ENCODE measurements at places on chromosomes 7 and 10. TPM values are rescaled to one million over a fixed set of nuclear protein-coding genes. Genes with fewer than 3 reads are reported as not detected.

The IFIT1B gene
- total RNA-seq = not detected

The SPDYE16 gene
- not detected for total RNA-seq

The WEE2 gene
- total RNA-seq = not detected

The UFSP1 gene
- total RNA-seq = 4.0 TPM

The GRM8 gene
- not detected for total RNA-seq

The VSTM4 gene
- 0.38 TPM for total RNA-seq

The CEP55 gene
- total RNA-seq = 73.3 TPM

The CHN2 gene
- total RNA-seq = 0.53 TPM

The SLC4A2 gene
- total RNA-seq = 286 TPM

The TMEM130 gene
- 0.42 TPM for total RNA-seq

The CUL1 gene
- total RNA-seq = 57.9 TPM

The TMEM213 gene
- total RNA-seq = not detected

The UTF1 gene
- not detected for total RNA-seq

The SFRP4 gene
- total RNA-seq = 3.7 TPM

The CCM2 gene
- 51.2 TPM for total RNA-seq

The C7orf57 gene
- total RNA-seq = 0.35 TPM
